ENCODE measurements at places on chromosomes 13 and 19.
A peak's percentile ranks its signal among the peaks of the same experiment; 100 is the strongest.

DNA sequence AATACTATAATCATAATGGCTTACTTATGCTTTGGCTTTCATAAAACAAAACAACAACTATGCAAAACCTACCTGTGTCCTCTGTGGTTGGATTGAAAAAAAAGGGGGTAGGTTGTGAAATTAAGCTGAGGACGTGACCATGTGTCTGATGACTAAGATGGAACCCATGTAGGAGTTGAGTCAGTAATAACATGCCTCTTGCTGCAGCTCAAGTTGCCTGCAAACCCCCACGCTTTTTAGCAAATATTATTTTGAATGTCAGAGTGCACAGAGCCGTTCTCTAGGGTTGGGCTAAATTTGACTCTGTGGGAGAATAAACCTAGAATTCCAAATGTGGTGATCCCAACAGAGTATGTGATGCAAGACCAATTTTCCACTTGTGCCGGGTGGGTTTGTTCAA lies 209.3 kb downstream of the KCNRG start:
- DNase-seq: no peak

GRCh38 chr13:25770601-25771000 lies 281.2 kb downstream of the SHISA2 start:
- DNase-seq: no peak

- DNase-seq: no peak
These were observed 89.0 kb upstream of the SPATA13 start for GRCh38 chr13:24071423-24072075.

DNA sequence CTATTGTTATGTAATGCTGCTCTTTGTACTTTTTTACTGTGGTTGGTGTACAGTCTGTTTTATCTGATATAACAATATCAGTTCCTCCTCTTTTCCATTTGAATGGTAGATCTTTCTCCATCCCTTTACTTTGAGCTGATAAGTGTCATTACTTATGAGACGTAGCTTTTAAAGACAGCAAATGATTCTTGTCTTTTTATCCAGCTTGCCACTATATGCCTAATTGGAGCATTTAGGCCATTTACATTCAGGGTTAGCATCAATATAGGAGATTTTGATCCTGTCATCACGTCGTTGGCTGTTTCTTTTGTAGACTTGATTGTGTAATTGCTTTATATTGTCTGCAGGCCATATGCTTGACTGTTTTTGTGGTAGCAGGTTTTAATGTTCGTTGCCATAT lies 894.2 kb upstream of the ATXN8OS start:
- DNase-seq: no peak

DNA sequence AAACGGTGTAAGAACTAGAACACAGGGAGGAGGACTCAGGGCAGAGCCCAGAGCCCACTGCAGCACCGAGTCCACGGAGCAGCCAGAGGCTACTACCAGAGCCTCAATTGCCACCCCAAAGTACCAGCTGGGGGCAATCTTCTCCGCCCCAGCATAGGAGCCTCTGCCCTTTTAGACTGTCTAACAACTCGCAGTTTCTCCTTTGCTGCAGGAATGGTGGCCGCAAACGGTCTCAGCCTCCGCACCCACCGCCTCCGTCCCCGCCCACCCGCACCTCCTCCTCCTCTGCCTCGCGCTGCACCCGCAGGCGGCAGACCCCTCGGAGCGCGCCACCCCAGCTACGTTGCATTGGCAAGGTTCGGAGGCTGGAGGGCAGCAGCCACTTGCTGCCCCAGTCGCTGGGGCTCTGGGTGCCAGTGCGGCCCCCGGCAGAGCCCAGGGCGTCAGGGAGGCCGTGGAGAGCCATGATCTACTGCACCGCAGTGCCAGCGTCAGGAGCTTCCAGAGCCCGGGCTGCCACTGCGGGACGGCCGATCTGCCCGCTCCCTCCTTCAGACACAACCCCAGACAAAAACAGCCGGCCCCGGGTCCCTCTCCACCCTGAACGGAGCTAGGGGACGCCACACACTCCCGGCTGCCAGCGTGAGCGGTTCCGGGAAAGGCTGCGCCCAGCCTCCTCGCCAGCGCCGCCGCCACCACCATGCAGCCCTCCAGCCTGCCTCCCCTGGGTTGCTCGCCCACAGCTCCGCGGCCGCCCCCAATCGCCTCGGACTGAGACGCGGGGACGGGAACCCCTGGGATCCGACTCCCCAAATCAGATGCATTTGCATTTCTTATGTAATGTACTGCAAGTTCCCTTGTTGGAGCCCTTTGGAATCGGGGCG lies 1.8 kb downstream of the FGF14 start:
- no peak for DNase-seq

- peak; percentile 79 for DNase-seq
These were observed 61.9 kb upstream of the ATP12A start for GRCh38 chr13:24618011-24618955.

- DNase-seq: no peak
These were observed 1.3 kb downstream of the ALOX5AP start for GRCh38 chr13:30736461-30737320.

DNA sequence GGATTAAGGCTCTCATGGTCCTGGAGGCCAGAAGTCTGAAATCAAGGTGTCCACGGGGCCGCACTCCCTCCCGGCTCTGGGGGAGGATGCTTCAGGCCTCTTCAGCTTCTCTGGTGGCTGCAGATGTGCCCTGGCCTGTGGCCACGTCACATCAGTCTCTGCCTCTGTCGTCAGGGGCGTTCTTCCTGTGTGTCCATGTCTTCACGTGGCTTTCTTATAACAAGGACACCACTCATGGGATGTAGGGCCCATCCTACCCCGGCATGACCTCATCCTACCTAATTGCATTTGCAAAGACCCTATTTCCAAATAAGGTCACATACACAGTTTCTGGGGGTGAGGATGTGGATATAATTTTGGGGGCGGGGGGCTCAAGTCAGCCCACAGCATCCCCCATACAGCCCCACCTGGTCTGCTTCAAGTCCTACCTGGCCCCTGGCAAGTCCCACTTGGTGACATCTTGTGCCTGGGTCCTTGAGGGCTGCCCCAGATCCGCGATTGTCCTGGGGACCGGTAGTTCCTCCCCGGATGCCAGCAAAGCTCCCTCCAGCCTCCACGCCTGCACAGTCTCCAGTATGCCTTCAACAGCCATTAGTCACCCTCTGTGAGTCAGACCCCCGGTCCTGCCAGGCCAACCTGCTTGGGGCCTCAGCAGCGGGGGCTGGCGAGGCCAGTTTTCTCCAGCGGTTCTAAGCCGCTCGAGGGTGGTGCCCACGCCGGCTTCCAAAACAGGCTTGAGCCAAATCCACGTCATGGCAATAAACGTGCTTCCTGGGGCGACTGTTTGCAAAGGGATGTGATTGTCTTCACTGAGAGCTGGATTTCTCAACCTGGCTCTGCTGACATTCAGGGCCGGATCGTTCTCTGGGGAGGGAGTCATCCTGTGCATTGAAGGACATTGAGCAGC lies 32.2 kb downstream of the MYO9B start:
- no peak for DNase-seq

Measured in natural killer cell (primary cell).